ENCODE measurements at places on chromosomes 11 and 22.

- DNase-seq, result peak; percentile 39
Measured at GRCh38 chr11:65315204-65315865, 669 bp downstream of the CDC42EP2 start.

- DNase-seq, result no peak
Measured at GRCh38 chr11:83166193-83166866, 9.4 kb downstream of the PCF11 start.

GRCh38 chr11:121417055-121417551 lies 35.0 kb upstream of the SORL1 start:
- DNase-seq, result no peak

GRCh38 chr22:27775087-27775698 lies 26.4 kb downstream of the MN1 start:
- DNase-seq, result no peak

- DNase-seq, result no peak
Measured at GRCh38 chr11:35842958-35843357, 100.9 kb upstream of the LDLRAD3 start.

DNA sequence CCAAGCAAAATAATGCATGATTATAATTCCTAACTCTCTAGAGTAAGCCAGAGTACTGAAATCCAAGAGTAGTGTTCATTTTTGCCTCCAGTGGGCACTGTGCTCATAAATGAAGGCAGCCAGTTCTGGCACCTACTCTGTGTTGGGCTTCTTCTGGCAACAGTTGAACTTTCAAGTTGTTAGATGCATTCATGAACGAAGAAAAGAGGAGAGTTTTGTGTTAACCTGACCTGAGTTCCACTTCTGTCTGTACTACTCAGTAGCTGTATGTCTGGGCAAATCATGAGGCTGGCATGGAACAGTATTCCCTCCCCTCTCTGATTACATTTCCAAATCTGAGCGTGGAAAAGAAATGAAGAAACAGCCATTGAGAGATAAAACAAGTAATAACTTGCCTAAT lies 20.3 kb upstream of the TENM4 start:
- DNase-seq, result no peak

GRCh38 chr22:23269441-23270211 lies 89.3 kb downstream of the BCR start:
- no peak for DNase-seq

DNA sequence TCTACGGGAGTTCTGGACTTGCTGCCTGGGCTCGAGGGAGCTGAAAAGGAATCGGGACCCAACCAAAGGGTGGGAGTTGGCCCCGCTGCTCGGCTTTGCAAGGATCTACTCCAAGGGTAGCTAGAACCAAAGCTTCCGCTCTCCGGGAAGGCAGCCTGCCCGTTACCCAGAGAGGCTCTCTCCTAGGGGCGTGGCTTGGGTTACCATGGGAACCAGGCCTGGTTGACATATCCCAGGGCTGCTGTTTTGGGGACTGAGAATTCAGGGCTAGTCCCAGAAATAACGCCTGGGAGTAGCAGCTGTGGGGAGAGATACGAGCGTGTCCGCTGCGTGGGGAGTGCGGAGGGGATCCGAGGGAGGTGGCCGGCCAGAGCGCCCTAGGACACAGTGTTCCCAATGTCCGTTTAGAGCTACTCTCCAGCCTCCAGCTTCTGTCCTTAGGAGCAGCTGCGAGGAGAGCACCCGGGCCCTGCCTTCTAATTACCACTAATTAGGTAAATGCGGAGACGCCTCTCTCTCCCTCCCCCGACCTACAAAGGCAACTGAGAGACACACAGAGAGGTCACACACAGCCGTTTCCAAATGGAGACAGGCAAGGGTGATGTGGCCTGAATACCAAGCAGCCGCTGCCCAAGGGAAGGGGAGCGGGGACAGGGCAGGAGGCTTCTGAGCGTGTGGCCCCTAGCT lies 141.6 kb upstream of the CADM1 start:
- no peak for DNase-seq

DNA sequence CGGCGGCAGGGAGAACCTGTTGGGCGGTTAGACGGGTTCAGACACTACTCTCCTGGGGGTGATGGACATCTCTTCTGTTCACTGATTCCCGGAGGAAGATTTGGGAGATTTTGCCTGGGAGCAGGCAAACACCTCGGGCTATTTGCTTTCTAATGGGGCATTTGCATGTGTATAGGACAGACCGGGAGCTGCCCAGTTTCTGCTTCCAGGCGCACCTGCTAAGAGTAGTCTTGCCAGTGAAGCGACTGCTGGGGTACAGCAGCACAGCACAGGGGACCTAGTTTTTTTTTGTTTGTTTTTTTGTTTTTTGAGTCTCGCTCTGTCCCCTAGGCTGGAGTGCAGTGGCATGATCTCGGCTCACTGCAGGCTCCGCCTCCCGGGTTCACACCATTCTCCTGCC lies 6.8 kb upstream of the H19 start:
- no peak for DNase-seq

- no peak for DNase-seq
Measured at GRCh38 chr22:47233316-47234243, 471.1 kb downstream of the TBC1D22A start.

- DNase-seq, result no peak
Measured at GRCh38 chr22:30968015-30968923, at the start of gene MORC2. MORC2 (minus strand) TSS chr22:30968774; CDS start chr22:30967889, 885 bp downstream.

- DNase-seq, result no peak
Measured at GRCh38 chr11:45411228-45411946, 125.2 kb upstream of the SYT13 start.

GRCh38 chr11:12106501-12106900 lies 3.9 kb upstream of the MICAL2 start:
- no peak for DNase-seq

GRCh38 chr11:46364791-46365190 lies 16.7 kb upstream of the MDK start:
- DNase-seq, result no peak

DNA sequence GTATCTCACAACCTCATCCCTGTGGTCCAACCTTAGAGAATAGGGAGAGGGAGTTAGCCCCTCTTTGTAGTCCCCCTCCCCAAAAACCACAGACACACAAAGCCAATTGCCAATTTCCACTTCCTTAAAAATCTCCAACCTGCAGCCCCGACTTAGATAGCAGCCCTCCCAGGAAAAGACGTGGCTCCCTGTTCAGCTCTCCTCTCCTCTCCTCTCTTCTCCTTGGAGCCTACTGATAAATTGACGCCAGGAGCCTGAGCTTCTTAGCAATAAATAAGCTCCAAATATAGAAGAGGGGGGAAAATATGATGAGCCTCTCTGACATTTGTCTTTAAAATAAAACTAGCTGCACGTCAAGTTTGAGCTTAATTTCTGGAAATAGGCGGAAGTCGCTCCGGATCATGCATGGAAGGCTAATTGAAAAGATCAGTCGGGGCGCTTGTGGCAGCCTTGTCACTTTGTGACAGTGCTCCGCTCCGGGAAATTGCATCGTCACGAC lies 7.3 kb downstream of the PAX6 start:
- no peak for DNase-seq

DNA sequence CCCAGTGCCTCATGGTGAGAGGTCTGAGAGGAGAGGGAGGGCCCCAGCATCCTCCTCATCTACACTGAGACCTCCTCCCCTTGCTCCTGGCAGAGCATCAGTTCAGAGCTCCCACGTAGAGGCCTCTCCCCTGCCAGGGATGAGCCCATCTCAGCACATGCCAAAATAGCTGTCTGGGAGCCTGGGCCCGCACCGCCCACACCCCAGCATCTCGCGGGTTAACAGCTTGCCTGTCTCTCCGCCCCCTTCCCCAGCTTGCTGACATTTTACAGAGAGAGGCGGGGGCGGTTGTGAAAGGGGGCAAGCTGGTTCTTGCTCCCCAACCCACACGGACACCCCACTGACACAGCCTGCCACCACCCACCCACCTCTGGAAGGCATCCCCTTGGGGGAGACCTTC lies 6.4 kb downstream of the DGKZ start:
- DNase-seq, result no peak

DNA sequence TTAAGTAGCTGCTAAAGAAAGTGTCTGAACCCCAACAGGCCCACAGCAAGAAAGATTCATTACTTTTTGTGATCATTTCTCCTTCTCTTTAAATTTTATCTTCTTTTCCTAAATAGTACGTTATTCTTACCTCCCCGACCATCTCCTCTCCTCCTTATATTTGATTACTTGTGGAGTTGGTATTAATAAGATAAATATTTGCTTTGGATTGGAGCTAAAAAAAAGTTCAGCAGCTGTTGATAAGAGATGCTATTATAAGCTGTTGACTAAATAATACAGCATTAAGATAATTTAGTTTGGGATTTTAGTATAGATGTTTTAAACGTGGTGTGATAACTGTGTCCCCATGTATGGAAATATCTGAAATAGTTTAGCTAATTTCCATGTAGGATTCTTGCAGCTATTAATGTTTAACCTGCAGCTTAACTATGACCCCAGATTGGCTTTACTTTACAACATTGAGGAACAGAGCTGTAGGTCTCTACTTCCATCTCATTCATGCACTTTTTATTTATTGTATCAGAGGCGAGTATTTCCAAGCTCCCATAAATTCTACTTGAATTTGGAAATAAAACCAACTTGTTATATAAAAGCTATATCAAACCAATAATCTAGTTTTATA lies 37.8 kb downstream of the ZNF143 start:
- no peak for DNase-seq

DNA sequence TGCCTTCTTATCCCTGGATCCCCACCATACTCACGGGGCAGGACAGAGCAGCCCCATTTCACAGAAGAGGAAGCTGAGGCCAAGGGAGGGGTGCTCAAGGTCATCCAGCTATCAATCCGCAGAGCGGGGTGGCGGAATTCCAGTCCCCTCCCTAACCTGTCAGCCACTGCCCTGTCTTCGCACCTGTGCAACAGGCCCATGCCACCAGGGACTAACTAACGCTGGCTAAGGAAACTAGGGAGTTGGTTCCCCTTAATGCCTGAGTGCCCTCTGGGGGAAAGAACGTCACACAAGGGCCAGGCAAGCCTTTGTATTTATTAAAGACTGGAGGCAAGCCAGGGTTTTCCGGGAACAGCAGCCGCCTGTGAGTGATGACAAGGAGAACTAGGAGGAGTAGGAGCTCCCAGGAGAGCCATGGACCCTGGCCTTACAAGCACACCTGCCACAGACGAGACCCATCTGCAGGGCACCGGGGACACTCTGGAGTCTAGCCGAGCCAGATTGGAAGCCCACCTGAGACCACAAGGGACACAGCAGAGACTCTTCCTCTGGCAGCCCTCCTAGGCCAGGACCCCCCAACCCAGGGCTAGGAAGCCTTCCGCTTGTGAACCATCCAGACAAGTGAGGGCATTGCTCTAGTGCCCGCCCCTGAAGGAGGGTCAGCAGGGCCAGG lies 64.4 kb downstream of the MYH9 start:
- DNase-seq, result no peak

- DNase-seq, result no peak
Measured at GRCh38 chr11:9130297-9130696, 38.9 kb upstream of the SCUBE2 start.

DNA sequence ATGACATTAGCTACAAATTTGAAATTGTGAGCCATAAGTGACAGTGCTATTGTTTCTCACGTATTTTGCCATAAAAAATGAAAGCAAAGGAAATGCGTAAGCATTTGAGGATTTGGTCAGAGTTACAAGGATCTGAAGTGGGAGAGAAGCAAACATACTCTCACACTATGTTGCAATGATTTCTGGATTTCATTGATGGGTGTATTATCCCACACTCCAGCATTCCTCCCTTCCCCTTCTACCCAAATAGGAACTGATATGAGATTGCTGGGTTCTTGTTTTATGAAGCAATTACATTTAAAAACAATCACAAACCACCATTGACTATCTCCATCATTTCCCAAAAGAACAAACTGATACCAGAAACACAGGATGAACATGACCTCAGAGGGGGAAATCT lies 314.0 kb upstream of the CTSC start:
- no peak for DNase-seq

DNA sequence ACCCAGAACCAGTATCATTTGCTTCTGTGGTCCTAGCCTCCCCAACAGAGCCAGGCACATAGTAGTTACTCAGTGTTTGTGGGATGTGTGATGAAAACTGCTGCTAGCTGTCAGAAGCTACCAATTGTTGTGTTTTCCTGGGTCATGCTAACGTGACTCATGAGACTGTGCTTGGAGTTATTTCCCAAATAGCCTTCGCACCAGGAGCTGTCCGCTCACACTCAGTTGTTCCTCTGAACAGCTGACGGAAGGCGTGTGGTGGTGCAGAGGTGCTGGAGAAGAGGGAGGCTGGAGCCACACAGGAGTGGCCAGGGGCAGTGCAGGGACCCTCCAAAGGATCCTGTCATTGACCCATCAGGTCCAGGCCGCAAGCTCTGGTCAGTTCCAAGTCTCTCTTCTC lies 53.9 kb upstream of the TBCEL start:
- DNase-seq, result no peak

DNA sequence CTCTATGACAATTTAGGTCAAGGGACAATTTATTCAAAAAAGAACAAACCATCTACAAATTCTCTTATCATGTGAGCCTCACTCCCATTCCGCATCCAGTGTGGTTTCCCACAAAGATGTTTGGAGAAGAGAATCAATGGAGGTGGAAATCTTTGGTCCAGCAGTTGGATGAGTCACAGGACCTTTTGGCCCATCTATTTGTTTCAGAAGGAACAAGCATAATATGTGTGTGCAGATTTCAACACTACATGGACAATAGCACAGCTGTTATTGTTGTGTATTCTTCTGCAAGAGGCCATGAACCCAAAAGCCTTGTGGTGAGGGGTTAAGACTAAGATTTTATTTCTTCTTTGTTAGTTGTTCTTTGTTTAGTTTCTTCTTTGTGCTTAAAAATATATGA lies 61.6 kb downstream of the OR10A6 start:
- no peak for DNase-seq

- DNase-seq, result no peak
Measured at GRCh38 chr11:69486056-69486772, 4.8 kb downstream of the LINC01488 start.

- DNase-seq, result no peak
Measured at GRCh38 chr11:71992136-71992730, 6.5 kb upstream of the IL18BP start.

- no peak for DNase-seq
Measured at GRCh38 chr22:49164773-49165320, 662.8 kb downstream of the BRD1 start.

GRCh38 chr11:11668274-11668673 lies 46.5 kb upstream of the GALNT18 start:
- no peak for DNase-seq

Measured in NCI-H524 treated with DMSO at 0.1 percent for 48 hours (cell line).